Progenitor cell of endocrine pancreas (in vitro differentiated cells): ENCODE measurements at places on chromosomes 1 and 21.

DNA sequence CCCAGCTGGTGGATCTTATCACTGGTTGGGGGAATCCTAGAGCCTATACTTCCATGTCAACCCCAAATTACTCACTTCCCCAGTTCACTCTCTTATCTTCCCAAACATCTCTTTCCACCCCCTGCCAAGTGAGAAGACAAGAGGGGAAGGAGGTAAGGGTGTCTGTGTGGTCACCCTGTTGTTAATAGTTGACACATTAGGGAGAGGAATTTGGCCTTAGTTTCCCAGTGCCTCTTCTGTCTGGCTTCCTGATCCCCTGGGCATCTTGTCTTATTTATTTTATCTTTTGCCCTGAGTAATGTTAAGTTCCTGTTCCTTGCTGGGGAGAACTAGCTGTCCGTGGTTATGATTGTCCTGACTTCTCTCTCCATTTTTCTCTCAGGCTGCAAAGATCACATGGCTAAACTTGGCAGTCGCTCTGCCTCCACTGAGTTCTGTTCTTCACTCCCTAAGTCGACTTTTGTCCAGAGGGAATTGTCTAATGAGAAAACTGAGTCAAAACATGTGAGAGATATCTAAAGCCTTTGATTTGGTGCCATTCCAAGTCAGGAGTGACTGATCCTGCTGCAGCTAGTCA lies 157.1 kb upstream of the SYT6 start:
- no peak for DNase-seq

DNA sequence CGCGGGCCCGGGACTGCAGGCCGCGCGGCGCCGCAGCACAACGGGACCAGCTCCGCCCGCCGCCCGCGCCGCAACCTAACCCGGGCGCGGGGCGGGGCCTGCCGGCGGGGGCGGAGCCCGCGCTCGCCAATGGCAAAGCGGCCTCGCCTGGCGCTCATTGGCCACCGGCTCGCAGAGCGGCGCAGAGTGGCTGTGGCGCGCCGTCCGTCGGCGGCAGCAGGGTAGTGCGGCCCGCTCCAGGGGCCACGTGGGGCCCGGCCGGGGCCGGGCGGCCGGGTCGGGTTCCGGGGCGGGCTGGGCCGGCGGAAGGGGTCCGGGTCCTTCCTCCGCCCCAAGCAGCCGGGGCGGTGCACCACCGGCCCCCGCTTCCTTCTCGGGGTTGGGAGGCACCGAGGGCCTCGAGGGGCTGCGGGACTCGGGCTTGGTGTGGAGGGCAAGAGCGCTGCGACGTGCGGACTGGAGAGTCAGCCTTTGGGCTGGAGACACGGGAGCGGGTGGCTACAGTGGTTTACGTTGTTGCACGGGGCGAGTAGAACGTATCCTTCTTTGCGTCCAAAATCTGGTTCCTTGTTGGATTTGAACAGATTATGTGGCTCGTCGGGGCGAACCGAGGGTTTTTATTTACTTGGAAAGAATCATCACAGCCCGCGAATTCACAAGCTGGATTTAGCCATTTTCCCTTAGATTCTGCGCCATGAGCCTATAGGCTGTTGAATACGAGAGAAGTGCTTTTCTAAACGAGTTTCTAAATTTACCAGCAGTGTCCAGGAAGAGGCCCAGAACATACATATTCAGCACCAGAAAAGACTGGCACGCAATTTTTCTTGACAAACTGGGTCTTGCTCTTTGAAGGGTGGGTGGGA lies at the start of gene SRM:
Gene SRM, minus strand, starts transcription at position 51 of the 863 bp plus-strand sequence. CDS start 75 bp downstream, outside the sequence.
- peak; percentile 84 for DNase-seq

DNA sequence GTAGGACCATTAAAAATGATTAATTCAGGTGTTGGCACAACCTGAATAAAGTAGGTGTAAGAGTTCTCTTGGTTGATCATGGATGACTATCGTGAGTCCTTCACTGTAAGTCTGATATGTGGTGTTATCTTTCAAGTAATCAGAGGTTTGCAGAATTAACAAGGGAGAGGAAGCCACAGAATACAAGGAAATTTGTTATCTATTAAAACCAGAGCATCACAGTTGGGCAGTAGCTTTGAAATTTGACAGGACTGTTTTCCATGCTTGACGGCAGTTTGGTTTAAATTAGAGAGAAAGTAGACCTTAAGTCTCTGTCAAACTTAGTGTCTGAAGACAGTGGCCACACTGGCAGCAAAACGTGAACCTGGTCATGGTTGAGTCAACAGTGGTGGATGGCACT lies 139.5 kb upstream of the KCNK2 start:
- no peak for DNase-seq

GRCh38 chr1:159831412-159832141 lies 4.9 kb downstream of the SLAMF8 start:
- DNase-seq, result no peak

DNA sequence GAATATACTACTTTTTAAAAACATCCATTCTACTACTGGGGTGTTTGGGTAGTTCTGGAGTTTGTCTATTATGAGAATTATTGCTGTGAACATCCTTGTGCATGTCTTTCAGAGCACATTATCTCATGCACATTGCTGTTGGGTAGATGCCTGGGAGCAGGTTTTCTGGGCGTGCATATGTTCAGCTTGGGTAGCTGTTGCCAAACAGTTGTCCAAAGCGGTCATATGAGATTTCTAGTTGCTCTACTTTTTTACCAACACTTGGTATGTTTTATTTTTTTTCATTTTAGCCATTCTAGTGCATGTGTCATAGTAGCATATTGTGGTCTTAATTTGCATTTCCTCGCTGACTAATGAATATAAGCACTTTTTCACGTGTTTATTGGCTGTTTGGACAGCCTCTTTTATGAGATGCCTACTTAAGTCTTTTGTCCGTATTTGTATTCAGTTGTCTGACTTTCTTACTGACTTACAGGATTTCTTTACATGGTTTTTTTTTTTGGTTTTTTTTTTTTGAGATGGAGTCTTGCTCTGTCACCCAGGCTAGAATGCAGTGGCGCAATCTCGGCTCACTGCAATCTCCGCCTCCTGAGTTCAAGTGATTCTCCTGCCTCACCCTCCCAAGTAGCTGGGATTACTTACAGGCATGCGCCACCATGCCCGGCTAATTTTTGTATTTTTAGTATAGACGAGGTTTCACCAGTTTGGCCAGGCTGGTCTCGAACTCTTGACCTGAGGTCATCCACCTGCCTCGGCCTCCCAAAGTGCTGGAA lies 18.1 kb downstream of the ZDHHC18 start:
- DNase-seq, result no peak

- DNase-seq, result no peak
Observed at GRCh38 chr21:44354775-44355771, 1.7 kb downstream of the TRPM2 start.

DNA sequence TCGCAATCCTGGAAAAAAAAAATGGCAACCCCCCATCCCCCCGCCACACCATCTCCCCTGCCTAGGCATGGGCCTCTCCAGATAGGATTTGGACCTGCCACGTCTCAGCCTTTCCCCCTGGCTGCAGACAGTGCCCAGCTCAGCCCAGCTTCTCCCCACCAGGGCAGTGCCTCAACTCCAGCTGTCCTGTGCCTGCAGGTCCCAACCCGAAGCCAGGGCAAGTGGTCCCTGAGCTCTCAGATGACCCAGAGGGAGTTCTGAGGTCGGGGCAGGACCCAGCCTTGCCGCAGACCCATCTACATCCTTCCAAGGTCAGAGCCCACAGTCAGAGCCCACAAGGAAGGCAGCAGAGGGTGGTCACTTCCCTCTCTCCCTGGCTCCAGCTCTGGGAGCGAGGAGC lies 86.7 kb upstream of the POU3F1 start:
- no peak for DNase-seq

DNA sequence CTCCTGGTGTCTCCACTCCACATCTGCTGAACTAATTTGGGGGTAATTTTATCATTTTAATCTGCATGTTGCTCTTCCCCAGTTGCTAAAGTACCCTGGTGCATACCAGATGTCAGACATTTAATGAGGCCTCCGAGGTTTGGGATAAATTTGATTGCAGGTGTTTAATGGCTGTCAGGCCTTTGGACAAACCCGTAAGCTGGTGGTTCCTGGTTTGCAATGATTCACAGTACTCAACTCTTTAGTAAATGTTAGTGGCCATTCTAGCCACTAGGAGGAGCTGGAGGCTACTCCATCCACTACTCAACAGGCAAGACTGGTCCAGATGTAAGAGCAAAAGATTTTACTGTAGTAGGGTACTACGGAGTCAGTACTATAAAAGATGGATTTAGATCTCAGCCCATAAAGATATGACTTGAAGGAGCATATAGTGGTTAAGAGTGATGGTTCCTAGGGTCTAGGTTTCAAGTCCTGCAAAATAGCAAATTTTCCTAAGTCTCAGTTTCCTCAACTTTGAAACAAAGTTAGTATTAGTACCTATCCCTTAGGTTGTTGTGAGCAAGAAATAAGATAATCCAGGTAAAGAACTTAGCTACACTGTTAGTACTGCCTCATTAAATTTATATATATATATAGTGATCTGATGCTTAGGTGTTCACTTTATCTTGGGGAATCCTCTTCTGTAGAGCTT lies 132.8 kb downstream of the SNX7 start:
- no peak for DNase-seq

DNA sequence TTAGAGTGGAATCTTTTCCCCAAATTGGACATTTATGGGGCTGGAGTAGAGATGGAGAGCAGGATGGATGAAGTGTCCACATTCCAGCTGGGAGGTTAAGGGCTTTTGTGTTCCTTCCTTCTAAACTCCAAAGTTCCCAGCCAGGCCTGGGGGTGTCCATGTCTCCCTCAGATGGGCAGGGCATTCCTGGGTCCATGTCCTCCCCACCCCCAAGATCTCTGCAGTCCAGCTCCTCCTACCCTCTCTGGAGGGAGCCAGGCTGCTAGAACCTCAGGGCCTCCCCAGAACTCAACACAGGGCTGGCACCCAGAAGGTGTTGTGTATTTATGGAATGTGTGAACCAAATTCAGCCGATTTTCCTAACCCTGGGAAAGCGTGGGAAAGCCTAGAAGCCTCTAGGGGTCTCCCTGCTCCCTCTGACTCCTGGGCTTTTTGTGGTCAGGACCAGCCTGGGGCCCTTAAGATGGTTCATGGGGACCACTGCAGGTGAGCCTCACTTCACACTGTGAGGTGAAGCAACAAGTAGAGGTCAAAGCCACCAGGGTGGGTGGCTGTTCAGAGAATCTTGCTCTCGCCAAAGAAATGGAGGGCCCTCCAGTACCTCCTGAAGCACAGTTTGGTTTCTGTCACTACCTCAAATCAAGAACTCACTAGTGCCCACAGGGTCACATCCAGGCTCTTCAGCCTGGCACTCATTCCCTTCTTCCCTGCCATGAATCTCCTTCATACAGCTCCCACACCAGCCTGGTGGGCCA lies 54.8 kb downstream of the GLIS1 start:
- no peak for DNase-seq

- no peak for DNase-seq
Observed at GRCh38 chr1:202343652-202344349, 2.1 kb upstream of the UBE2T start.

GRCh38 chr1:205026181-205026580 lies 16.8 kb upstream of the CNTN2 start:
- DNase-seq, result no peak

GRCh38 chr1:183251959-183252450 lies 65.9 kb downstream of the LAMC2 start:
- no peak for DNase-seq

GRCh38 chr1:27507960-27508665 lies 18.1 kb upstream of the WASF2 start:
- no peak for DNase-seq

DNA sequence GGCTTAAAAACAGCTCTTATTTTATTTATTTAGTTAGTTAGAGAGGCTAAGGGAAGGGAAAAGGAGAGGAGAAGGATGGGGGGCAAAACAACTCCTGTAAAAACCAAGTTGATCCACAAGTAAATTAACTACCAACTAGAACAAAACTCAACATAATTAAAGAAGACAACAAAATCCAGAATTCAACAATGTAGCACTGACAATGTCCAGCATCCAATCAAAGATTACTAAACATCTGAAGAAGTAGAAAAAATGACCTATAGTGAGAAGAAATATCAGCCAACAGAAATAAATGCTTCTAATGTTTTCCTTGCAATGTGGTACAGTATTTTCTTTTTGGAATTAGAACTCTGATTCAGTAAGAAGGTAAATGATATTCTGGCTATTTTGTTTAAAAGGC lies 160.1 kb downstream of the CDC7 start:
- DNase-seq, result no peak

- DNase-seq, result no peak
Observed at GRCh38 chr1:94709891-94710581, 110.1 kb upstream of the SLC44A3 start.

DNA sequence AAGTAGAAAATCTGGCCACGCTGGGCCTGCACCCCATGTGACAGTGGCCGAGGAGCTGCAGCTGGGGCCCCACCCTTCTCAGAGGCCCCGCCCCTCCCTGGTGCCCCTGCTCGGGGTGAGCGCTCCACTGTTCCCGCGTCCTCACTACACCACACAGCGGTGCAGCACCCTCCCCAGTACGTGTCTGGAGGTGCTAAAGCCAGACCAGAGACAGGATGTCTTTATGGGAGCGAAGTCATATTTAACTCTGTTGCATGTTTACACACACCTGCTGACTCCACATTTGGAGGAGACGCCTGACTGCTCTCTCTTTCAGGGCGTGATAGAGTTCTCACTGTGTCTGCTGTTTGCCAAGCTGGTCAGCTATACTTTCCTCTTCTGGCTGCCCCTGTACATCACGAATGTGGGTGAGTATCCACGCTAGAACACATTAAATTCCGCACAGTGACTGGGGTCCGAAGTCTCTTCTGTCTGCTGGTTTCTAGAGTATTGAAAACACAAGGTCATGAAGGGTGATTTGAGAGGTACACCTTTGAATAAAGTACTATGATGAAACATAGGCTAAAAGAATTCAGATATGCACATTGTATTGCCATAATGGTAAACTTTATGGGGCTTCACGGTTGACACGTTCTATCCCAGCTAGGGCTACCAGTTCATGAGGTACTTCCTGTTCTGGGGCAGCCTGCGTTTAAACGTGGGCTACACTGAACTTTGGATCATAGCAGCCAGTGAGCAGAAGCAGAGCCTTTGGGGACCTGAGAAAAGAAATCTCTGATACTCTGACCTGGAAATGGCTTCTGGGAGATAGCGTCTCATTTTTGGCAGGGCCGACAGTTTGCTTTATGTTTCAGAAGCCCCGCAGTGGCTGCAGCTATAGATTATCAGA lies 48.4 kb downstream of the SLC37A1 start:
- DNase-seq, result no peak

- DNase-seq, result no peak
Observed at GRCh38 chr1:68270951-68271350, 38.6 kb upstream of the WLS start.

- DNase-seq, result no peak
Observed at GRCh38 chr1:207991583-207992026, 80.7 kb upstream of the CD34 start.

- DNase-seq, result no peak
Observed at GRCh38 chr1:232899839-232900238, 50.6 kb upstream of the NTPCR start.

DNA sequence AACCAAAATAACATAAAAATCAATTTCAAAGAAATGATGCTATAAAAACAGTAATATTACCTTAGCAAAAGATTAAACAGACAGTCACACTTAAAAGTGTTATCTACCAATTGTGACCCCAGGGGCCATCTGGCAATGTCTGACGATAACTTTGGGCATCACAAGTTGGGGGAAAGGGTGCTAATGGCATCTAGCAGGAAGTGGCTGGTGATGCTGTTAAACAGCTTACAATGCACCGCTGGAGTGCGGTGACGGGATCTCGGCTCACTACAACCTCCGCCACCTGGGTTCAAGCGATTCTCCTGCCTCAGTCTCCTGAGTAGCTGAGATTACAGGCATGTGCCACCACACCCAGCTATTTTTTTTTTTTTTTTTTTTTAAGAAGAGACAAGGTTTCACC lies 27.6 kb downstream of the NUP133 start:
- no peak for DNase-seq
